ENCODE measurements at places on chromosomes 7 and 10. TPM values are rescaled to one million over a fixed set of nuclear protein-coding genes. Genes with fewer than 3 reads are reported as not detected.

DNA sequence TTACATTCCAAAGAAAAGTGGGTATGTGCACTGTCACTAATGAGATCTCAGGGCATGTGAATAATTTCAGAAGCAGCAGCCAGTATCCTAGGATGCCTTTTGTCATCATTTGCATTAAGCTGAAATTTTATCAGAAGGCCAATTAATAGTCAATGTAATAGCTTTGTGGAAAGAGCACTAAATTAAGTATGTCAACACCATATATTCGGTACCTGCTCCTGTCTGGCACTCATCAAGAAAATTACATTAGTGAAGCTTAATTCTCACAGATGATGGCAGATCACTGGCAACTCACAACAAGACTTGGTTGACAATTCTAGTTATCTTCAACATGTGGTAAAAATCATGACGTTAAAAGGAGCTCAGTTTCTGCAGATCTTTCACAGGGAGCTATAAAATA, 271.4 kb downstream of the PARD3 start:
- H3K27me3 ChIP-seq: no peaks in the 10 kb centered on the region
- H3K4me3 ChIP-seq: no peak overlapping the region
- no peaks in the 10 kb centered on the region for H3K36me3 ChIP-seq
- no peak overlapping the region for H3K27ac ChIP-seq
- H3K4me1 ChIP-seq: no peaks in the 10 kb centered on the region

DNA sequence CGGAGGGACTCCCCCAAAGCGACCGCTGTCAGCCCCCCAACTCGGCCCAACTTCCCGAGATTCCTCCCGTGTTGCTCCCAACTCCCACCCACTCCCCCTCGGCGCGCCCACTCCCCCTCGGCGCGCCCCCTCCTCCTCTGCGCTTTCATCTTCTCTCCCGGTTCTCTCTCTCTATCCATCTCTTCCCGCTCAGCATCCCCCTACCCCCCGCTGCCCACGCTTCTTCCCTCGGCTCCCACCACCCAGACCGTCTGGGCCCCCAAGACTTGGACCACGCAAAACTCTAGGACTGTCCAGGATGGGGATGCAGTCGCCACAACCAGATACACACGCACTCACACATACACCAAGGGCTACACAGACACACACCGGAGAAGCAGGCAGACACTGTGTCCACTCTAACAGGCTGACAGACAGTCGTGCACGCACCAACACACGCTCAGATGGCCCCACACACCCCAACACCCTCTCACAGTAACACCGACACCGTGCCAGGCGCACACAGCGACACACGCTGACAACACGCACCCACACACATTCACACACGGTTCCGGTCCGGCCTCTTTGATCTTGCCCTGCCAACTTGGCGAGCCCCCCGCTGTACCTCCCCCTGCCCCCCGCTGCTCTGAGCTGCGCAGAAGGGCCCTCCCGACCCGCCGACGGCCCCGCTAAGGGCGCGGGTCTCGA, 1.1 kb downstream of the GRID1 start:
- no peaks in the 10 kb centered on the region for H3K4me1 ChIP-seq
- H3K4me3 ChIP-seq: no peak overlapping the region
- no peak overlapping the region for H3K27ac ChIP-seq
- no peak for DNase-seq
- peaks cover 15% of the 10 kb centered on the region for H3K27me3 ChIP-seq

DNA sequence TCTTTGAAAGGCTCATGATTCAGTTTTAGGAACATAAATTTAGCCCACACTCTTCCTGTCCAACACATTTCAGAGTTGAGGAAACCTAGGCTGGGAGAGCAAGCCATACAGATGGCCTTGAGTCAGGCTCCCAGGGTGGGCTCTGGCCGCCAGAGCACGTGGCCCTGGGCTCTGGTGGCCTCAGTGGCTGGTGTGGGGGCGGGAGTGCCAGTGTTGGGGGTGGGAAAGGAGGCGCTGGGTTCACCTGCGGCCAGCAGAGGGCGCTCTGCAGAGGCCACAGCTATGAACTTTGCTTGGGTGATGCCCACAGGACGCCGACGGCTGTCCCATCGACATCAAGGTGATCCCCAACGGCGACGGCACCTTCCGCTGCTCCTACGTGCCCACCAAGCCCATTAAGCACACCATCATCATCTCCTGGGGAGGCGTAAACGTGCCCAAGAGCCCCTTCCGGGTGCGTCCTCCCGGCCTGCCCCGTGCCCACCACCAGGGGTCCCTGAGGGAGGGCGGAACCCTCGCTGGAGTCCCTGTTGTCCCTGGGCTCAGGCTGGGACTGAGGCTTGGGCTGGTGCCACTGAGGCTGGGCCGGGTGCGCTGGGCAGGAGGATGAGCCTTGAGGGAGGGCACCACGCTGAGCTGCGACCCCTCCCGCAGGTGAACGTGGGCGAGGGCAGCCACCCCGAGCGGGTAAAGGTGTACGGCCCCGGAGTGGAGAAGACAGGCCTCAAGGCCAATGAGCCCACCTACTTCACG, 11.9 kb downstream of the FLNC start:
- peak; percentile 42 for DNase-seq
- H3K36me3 ChIP-seq: no peaks in the 10 kb centered on the region
- no peaks in the 10 kb centered on the region for H3K27me3 ChIP-seq
- H3K4me3 ChIP-seq: no peak overlapping the region

- DNase-seq: no peak
- no peak overlapping the region for H3K27ac ChIP-seq
- H3K36me3 ChIP-seq: no peaks in the 10 kb centered on the region
- no peaks in the 10 kb centered on the region for H3K4me1 ChIP-seq
- H3K27me3 ChIP-seq: no peaks in the 10 kb centered on the region
Measured at GRCh38 chr10:18401416-18402195, 249.8 kb downstream of the NSUN6 start.

PDK4 gene
- not detected for total RNA-seq

RARRES2 gene
- total RNA-seq: not detected

- no peaks in the 10 kb centered on the region for H3K27me3 ChIP-seq
- H3K27ac ChIP-seq: no peak overlapping the region
- H3K4me3 ChIP-seq: no peak overlapping the region
- no peak for DNase-seq
- H3K36me3 ChIP-seq: no peaks in the 10 kb centered on the region
Measured at GRCh38 chr7:96084881-96085553, 236.9 kb downstream of the SLC25A13 start.

CRYGN gene
- total RNA-seq: 1.1 TPM

- peaks cover 6% of the 10 kb centered on the region for H3K36me3 ChIP-seq
- no peak for DNase-seq
- H3K4me3 ChIP-seq: no peak overlapping the region
- H3K27me3 ChIP-seq: no peaks in the 10 kb centered on the region
- no peaks in the 10 kb centered on the region for H3K4me1 ChIP-seq
- H3K27ac ChIP-seq: no peak overlapping the region
Measured at GRCh38 chr7:148815612-148816011, 68.5 kb downstream of the EZH2 start.

DNA sequence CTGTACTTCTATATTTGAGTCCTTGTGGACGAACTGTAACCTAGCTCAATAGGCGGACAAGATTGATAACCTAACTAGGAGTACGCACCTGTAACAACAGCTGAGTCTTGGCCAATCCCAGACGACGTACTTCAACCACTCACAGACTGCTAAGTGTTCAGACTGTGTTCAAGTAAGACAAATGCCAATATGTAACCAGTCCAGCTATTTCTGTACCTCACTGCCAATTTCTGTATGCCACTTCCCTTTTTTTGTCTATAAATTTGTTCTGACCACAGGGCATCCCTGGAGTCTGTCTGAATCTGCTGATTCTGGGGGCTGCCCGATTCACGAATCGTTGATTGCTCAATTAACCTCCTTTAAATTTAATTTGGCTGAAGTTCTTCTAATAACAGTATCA, 32.2 kb downstream of the HACD1 start:
- no peak for DNase-seq
- H3K36me3 ChIP-seq: no peaks in the 10 kb centered on the region
- no peaks in the 10 kb centered on the region for H3K27me3 ChIP-seq
- no peak overlapping the region for H3K4me3 ChIP-seq
- no peak overlapping the region for H3K27ac ChIP-seq

CFTR gene
- not detected for total RNA-seq

DNA sequence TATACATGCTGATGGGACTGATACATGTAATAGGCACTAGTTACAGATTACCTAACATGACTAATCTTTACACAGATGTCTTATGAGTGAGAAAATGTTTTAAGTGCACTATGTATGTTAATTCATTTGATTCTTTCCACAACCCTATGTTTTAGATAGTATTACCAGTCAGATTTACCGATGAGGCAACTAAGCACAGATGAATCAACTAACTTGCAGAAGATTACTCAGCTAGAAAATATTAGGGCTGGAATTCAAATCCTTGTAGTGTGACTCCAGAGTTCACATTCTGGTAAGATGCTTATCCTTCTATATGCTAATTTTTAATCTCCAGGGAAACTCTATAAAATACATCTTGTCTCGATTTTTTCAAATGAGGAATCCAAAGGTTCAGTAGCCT, 964.9 kb downstream of the REEP3 start:
- no peak for DNase-seq
- H3K27me3 ChIP-seq: no peaks in the 10 kb centered on the region
- no peaks in the 10 kb centered on the region for H3K4me1 ChIP-seq

DNA sequence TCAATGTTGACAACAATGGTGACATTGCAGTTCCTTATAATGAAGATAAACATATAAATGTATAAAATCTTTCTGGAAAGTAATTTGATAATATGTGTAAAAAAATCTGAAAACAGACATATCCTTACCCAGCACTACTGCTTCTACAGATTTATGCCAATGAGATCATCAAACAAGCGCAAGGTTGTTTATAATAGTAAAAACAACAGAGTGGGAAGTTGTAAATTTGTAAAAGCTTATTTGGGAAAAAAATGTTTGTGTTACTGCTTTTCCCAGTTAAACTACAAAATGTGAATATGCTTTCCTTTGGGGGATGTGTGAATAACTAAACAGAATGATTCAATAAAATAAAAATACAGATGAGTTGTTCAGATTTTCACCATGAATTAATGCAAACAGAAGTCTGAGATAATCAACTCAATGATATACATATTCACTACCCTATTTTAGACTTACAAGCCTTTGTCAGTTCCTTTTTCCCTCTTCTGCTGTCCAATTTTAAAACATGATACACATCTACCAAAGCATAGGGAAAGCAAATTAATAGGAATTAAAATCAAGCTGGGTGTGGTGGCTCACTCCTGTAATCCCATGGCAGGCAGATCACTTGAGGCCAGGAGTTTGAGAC, 82.1 kb downstream of the USP6NL start:
- H3K4me3 ChIP-seq: no peak overlapping the region
- DNase-seq: no peak
- H3K27me3 ChIP-seq: no peaks in the 10 kb centered on the region
- H3K27ac ChIP-seq: no peak overlapping the region

- no peak overlapping the region for H3K27ac ChIP-seq
- H3K36me3 ChIP-seq: no peaks in the 10 kb centered on the region
- DNase-seq: no peak
- no peaks in the 10 kb centered on the region for H3K4me1 ChIP-seq
Measured at GRCh38 chr10:78899098-78899754, 169.5 kb upstream of the ZMIZ1 start.

POLR2J2 gene
- total RNA-seq: 48.2 TPM

- H3K27ac ChIP-seq: no peak overlapping the region
- H3K27me3 ChIP-seq: no peaks in the 10 kb centered on the region
- peaks cover 18% of the 10 kb centered on the region for H3K4me1 ChIP-seq
Measured at GRCh38 chr7:37289367-37289766, 159.3 kb downstream of the ELMO1 start.

GLRX3 gene
- 81.1 TPM for total RNA-seq

DNA sequence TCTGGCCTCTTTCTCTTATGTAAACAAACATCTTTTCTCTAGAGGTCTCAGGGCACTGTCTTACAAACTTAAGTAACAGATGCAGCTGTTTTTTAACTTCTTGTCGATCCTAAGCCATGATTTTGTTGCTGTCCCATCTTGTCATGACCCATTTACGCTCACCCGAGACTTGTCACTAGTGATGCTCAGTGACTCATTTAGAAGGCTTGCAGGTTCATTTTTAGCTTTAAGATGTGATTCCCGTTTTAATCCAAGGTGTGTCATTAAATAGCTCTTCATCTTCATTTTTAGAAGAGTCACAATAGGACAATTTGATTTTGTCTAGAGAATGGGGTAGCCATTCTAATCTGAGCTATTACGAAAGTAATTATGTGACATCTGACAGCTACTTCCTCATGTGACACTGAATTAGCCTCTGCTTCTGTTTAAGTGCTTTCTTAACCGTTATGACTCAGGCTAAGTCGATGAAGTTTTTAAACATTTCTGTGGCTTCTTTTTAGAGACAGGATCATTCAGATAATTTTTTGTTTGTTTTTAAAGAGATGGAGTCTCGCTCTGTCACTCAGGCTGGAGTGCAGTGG, 42.7 kb downstream of the SPDYE5 start:
- no peaks in the 10 kb centered on the region for H3K27me3 ChIP-seq
- no peak for DNase-seq
- H3K4me3 ChIP-seq: no peak overlapping the region
- no peak overlapping the region for H3K27ac ChIP-seq
- H3K4me1 ChIP-seq: no peaks in the 10 kb centered on the region
- H3K36me3 ChIP-seq: no peaks in the 10 kb centered on the region

MYH16 gene
- total RNA-seq: not detected

- H3K27me3 ChIP-seq: no peaks in the 10 kb centered on the region
- no peaks in the 10 kb centered on the region for H3K4me1 ChIP-seq
- no peak for DNase-seq
- no peaks in the 10 kb centered on the region for H3K36me3 ChIP-seq
- H3K27ac ChIP-seq: no peak overlapping the region
- no peak overlapping the region for H3K4me3 ChIP-seq
Measured at GRCh38 chr10:99551158-99551557, 18.4 kb downstream of the NKX2-3 start.

GRCh38 chr7:140659856-140660255, 12.9 kb upstream of the ADCK2 start:
- H3K4me1 ChIP-seq: no peaks in the 10 kb centered on the region
- no peaks in the 10 kb centered on the region for H3K27me3 ChIP-seq
- no peak for DNase-seq
- no peak overlapping the region for H3K4me3 ChIP-seq
- H3K36me3 ChIP-seq: no peaks in the 10 kb centered on the region
- no peak overlapping the region for H3K27ac ChIP-seq

DNA sequence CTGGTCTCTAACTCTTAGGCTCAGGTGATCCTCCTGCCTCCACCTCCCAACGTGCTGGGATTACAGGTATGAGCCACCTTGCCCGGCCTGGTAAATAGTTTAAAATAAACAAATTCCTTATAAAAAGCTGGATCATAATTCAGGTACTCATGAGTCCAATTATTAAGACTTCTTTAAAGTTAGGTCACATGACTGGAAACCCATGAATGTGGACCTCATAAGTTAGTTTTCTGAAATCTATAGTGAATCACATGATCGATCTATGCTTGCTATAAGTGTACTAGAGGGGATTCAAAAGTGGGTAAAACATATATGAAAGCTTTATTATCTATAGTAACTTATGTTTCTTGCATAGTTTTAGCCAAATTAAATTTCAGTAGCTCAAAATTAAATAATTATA, 14.3 kb downstream of the NT5C3A start:
- no peak for DNase-seq
- no peaks in the 10 kb centered on the region for H3K36me3 ChIP-seq
- H3K27ac ChIP-seq: no peak overlapping the region
- no peak overlapping the region for H3K4me3 ChIP-seq
